H54 (cell line): ENCODE measurements at places on chromosomes 16 and 17.

- peak; percentile 75 for DNase-seq
Observed at GRCh38 chr16:50251375-50252081, 14.8 kb upstream of the ADCY7 start.

DNA sequence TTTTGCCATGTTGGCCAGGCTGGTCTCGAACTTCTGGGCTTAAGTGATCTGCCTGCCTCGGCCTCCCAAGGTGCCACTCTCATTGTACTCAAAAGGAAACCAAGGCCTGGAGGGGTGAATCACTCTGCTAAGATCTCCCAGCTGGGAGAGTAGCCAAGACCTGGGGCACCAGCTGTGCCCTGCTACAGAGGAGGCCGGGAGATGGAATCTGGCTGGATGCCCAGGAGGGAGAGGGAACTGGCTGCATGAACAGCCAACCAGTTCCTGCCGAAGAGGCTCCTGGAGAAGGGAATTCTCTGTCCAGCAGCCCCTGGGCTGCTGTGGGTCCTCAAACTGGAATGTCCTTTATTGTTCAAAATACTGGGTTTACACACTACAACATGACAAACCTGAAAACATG, 238.7 kb upstream of the CIBAR2 start:
- DNase-seq: peak; percentile 93

DNA sequence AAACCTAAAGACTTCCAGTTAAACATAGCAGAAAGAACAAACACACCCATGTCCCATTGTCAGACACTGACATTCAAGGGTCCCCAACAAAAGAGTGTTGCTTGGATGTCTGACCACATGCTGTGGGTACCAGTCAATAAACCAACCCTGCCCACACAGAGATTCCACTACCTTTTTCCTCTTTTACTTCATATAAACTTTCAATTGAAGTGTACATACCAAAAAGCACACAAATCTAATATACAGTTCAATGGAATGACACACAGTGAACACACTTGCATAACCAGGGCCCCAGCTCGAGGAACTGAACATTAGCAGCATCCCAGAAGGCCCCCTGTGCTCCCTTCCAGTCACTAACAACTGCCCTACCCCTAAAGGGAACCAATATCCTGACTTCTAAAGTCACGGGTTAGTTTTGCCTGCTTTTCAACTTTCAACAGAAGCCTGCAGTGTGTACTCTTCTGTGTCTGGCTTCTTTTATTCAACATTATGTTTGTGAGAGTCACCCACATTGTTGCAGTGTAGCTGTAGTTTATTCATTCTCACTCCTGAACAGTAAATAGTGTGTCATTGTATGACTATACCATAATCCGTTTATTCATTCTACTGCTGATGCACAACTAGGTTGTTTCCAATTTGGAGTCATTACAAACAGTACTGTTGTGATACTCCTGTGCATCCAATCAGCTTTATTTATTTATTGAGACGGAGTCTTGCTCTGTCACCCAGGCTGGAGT, 18.0 kb downstream of the CFDP1 start:
- no peak for DNase-seq

DNA sequence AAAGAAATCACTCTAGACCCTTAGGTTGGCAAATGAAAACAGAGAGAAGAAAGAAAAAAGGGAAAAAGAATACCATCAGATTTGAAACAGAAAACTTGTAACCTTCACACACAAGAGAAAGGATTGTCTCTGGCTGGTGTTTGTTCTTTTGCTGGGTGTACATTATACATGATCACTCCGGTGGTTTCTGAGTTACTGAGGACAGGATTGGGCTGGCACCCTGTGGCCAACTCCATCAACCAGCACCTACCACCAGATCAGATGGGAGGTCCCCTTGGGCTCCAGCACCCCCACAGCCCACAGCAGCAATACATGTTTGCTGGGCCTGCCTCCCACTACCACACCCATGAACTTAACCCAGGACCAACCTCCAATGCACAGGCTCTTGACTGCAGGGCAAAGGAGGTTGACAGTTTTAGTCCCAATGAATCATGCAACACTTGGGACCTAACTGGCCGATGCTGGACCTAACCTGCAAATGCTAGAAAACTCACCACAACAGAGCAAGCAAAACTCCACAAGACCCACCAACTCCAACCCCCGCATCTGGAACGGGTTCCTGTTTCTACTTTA, 308.3 kb downstream of the SOX9 start:
- DNase-seq: no peak

GRCh38 chr16:17804857-17805256, 334.1 kb upstream of the XYLT1 start:
- no peak for DNase-seq

DNA sequence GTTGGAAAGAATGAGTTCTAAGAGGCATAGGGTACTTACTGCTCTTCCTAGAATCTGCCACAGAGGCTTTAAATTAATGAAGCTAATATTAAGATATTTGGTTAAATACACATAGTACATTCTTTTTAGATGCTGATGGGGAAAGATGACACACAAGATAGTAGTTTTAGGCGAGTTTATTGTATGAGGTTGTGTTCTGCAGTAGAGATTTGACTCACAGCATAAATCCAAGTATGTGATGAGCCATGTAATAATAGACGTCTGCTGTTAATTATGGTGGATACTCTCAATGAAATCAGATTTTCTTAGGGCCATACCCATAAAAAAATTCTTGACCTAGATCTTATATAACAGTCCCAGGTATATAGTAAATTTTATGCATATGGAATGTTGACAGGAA, 8.0 kb downstream of the TNRC6C start:
- DNase-seq: no peak
